NCI-H1436 treated with DMSO at 0.1 percent for 48 hours (cell line): ENCODE measurements at places on chromosomes 6 and 20.

DNA sequence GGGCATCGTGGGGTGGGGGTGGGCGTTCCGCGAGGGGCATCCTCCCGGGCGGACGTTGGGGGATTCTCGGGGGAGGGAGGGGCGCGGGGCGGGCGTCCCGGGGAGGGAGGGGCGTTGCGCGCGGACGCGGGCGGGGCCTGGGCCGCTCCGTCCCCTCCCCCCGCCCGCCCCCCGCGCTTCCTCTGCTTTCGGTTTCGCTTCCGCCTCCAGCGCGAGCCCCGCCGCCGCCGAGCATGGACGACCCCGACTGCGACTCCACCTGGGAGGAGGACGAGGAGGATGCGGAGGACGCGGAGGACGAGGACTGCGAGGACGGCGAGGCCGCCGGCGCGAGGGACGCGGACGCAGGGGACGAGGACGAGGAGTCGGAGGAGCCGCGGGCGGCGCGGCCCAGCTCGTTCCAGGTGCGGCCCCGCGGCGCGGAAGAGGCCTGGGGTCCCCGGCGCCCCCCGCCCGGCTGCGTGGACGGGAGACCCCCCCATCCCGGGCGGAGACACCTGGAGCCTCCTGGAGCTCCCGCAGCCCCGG, at the start of gene OGFR:
TSS of gene OGFR (plus strand) at position 209 of the 528 bp plus-strand sequence. CDS start at position 234, 25 bp downstream.
- DNase-seq: no peak

GRCh38 chr20:13681248-13682125, 42.8 kb upstream of the TASP1 start:
- no peak for DNase-seq

DNA sequence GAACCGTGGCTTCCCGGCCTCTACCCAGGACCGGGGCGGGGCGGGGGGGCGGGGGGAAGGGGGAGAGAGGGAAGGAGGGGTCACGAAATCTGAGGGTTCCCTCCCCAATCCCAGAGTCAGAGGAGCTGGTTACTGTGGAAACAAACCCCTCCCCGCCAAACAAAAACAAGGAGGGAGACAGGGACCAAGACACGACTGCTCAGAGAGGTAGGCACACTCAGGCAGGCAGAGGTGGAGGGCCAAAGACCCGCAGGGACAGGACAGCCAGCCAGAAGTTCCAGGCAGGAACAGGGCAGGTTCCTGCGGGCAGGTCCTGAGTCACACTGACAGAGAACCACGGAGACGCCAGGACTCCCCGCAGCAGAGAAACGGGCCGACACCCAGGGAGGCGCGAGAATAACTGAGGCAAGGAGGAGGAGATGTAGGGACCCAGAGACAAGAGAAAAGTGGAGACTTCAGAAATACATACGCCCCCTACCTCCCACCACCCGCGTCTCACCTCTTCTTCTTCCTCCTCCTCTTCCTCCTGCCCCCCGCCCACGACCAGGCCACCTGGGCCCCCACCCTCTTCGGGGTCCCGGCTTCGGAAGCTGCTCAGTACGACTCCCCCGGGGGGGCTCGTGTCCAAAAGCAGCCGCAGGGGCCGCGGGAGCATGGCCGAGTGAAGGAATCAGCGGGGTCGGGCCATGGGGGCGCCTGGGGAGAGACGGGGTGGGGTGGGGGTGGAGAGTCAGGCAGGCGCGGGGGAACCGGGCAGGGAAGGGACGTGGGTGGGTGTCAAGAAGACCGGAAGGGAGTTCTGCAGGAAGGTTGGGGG, 578 bp downstream of the RGL2 start:
- no peak for DNase-seq

GRCh38 chr6:79737172-79737571, 106.0 kb downstream of the SH3BGRL2 start:
- DNase-seq: no peak

DNA sequence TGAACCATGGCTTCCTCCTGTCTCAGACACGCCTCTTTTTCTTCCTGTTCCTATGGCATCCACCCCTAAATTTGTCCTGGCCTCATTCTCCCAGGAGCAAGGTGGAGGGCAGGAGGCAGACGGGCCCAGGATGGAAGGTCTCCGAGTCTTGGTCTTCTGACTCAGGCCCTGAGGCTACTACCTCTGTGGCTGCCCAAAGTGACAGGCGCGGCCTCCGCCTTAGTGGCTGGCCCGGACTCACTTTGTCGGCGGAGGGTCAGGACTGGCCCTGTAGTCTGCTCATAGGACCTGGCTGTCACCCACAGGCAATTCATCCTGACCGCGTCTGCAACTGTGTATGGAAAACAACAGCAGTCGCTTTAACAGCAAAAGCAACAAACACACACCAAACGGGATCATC, 263.1 kb upstream of the SUPT3H start:
- no peak for DNase-seq

- no peak for DNase-seq
Measured at GRCh38 chr6:27091661-27092315, 155.7 kb upstream of the PRSS16 start.

DNA sequence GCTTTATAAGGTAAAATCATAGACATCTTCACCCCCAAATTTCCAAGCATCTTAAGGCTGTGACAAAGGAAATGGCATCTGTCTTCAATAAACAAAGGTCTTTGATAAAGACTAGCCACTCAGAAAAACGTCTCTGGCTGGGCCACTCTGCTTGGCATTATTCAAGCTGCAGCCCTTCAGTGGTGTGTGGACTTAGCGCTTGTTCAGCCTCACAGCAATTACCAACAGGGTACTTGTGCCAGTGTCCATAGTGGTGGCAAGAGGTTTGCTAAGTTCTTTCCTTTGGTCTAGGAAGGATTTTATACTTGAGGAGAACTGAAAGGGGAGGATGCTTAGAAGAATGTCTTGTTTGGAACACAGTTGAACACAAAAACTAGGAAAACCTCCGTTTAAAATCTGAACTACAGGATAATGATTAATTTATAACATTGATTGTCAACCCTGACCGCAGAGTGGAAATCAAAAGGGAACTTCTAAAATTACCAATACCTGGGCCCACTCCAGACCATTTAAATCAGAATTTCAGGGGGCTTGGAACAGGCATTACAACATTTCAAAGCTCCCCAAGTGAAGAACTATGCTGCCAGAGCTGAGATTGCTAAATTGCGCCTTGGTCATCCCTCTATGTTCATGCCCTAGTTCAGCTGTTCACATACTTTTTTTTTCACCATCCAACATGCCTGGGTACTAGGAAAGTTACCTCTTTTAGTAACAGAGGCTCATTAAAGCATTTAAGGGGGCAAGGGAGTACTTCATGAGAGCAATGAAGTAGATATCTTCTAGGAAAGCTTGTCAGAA, 378.5 kb downstream of the FRK start:
- DNase-seq: no peak

DNA sequence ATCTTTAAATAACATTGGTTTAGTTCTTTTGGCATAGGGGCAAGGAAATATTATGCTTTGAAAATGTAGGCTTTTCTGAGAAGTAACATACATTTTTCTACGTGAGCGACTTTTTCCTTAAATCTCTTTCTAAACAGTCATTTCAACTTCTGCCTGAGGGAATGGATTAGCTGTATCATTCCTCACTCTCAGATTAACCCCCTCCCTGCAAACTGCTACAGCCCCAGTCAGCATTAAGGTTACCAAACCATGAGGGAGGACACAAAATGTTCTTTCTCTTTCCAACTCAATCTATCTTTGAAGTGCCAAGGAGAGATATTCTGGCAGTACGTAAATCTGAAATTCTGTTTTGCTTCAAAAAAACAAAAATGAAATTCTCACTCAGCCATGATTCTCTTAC, 231.3 kb upstream of the FLRT3 start:
- no peak for DNase-seq

DNA sequence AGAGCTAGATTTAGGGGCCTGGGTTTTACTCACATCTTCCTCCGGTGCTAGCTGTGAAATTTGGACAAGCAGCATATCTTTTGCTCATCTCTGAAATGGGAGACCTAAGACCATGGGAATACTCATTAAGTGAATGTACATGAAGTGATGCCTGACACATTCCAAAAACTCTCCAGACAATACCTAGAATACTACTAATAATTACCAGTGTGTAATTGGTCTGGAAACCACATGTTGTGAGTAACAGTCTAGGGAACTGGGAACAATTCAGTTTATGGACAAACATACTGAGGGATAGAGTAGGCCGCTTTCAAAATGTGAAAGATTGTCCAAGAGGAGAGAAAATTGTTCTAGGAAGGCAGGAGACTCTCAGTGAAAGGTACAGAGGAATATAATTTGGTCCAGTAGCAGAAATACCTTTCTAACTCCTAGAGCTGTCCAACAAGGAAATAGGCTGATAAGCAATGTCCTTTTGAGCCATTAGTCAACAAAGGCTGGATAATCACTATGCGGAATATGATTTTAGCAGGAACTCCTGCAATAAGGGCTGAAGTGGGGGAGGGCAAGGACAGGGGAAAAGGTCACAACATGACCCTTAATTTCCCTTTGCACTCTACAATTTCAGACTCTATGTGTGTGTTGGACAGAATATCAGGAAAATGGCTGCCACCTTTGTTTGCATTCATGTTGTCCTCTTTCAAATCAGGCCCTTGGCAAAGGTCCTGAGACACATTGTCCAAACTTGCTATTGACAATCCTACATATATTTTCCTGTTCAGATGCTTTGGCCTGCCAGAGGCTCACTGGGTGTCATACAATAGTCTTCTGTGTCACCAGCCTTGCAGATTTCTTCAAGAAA, 315.4 kb downstream of the PLCB1 start:
- DNase-seq: no peak

DNA sequence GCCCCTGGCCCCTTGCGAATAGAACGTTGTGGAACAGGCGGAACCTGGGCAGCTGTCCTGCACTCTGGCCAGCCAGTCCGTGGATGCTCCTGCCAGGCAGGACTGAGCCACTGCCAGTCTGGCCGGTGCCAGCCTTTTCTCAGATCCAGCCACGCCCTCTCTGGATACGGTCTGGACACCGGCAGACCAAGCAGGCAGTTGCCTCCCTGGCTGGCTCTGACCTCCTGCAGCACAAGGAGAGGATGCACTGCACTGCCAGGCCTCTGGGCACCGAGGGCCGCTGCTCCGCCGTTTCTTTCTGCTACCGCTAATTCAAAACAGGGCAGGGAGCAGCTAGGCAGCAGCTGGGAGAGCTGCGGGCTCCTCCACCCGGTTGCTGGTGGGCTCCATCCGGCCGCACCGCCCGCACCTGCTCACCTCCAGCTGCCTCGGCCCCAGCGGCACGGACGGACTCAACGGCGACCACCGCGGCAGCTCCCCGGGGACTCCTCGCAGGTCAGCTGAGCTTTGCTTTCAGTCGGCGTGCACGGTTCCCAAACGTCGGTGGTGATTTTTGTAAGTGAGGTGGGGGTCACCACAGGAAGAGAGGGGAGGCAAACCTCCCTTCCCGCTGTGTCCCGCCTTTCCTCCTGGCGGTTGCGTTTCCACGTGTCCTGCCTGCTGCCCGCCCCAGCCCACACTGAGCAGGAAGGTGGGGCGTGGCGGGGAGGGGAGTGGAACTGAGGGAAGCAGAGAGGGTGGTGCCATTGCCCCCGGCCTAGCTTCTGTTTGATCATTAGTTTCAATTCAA, 30.3 kb upstream of the AFDN start:
- DNase-seq: no peak

- DNase-seq: no peak
Measured at GRCh38 chr6:44232676-44233566, 9.5 kb downstream of the SLC29A1 start.

- no peak for DNase-seq
Measured at GRCh38 chr20:21179757-21180156, 53.9 kb downstream of the KIZ start.

GRCh38 chr6:170011204-170012036, 260.0 kb downstream of the ERMARD start:
- no peak for DNase-seq

- no peak for DNase-seq
Measured at GRCh38 chr6:101163611-101164010, 229.9 kb upstream of the GRIK2 start.

DNA sequence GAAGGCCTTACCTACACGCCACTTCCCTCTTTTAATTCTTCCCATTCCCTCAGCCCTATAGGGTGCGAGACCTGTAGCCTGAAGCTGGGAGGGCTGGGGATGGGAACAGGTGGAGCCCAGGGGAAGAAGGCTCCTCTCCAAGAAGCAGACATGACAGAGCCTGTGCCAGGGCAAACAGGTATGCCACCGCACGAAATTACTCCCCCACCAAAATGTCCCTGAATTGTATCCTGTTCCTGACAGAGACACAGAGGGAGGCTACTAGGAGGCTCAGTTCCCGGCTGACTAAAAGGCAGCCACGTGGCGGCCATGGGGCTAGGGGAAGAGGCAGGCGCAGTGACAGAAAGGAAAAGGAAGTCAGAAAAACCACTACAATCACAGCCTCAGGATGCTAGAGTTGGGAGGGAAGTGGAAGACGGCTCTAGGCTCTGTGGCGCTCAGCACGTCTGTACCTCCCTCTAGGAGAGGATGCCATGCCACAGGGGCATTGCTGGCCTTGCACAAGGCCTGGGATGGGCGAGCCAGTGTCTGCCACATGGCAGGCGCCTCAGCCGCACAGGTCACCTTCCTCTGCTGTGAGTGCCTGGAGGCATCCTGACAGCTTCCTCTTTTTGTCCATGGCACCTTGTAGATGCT, 27.7 kb downstream of the TFEB start:
- no peak for DNase-seq

DNA sequence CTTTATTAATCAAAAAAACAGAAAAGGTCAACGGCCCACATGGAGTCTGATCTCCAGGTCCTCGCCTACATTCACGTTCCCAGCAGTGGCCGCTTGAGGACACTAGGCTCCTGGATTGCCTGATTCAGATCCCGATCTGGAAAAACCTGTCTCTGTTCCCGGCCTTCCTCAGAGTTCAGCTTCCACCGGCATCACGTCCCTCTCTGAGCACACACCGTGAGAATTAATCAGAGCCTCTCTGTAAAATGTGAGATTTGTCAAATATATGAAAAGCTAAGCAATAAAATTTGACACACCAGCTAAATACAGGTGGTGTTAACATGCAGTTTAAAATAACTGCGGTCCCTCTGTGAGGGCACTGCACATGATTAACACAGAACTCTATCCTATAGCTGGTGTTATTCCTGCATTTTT, 122.8 kb upstream of the COL21A1 start:
- DNase-seq: no peak

DNA sequence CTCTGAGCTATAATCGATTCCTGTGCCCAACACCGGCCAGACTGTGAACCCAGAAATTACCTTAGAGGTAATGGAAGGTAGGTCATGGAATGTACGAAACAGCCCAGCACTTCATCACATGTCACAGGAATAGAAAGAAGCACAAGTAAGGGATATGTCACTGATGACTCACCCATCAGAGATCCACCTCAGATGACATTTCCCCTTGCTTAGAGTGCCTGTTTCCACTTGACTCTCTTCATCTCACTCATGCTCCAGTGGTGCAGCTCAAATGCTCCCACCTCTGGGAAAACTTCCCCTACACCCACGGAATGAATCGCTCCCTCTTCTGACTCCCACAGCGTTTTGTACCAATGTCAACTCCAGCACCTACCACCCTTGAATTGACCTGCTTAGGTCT, 381.6 kb upstream of the CNR1 start:
- no peak for DNase-seq

- DNase-seq: no peak
Measured at GRCh38 chr20:3521852-3522740, 51.3 kb downstream of the ATRN start.

- no peak for DNase-seq
Measured at GRCh38 chr20:1357921-1358671, 29.2 kb upstream of the SDCBP2 start.

- DNase-seq: no peak
Measured at GRCh38 chr20:55805138-55805537, 200.2 kb downstream of the CBLN4 start.
